Renal pelvis (tissue), 12 donors: ENCODE measurements at places on chromosomes 7 and 10. TPM values are rescaled to one million over a fixed set of nuclear protein-coding genes. Genes with fewer than 3 reads are reported as not detected.

The FAM241B gene
- polyA plus RNA-seq = 11.0 TPM

GRCh38 chr7:1281068-1281467 is 48.4 kb downstream of the UNCX start:
- no peak for DNase-seq

- no peak for DNase-seq
These were observed 54.2 kb downstream of the METTL2B start for GRCh38 chr7:128530855-128531104.

- DNase-seq = no peak
These were observed 370.1 kb upstream of the GALNT17 start for GRCh38 chr7:70761711-70762328.

DNA sequence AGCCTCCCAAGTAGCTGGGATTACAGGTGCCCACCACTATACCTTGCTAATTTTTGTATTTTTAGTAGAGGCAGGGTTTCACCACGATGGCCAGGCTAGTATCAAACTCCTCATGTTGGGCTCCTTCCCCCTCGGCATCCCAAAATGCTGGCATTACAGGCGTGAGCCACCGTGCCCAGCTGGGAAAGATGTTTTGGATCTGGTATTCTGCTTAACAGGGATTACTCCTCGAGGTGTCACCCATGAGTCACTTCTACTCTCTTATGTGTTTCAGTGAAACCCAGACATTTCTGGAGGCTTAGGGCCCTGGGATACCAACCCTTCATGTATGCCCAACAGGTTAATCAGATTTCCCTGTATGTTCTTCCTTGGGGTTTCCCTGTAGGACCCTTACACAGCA is 11.8 kb upstream of the OPN4 start:
- no peak for DNase-seq

- no peak for DNase-seq
These were observed 162.9 kb downstream of the ZNF33B start for GRCh38 chr10:42475168-42476098.

DNA sequence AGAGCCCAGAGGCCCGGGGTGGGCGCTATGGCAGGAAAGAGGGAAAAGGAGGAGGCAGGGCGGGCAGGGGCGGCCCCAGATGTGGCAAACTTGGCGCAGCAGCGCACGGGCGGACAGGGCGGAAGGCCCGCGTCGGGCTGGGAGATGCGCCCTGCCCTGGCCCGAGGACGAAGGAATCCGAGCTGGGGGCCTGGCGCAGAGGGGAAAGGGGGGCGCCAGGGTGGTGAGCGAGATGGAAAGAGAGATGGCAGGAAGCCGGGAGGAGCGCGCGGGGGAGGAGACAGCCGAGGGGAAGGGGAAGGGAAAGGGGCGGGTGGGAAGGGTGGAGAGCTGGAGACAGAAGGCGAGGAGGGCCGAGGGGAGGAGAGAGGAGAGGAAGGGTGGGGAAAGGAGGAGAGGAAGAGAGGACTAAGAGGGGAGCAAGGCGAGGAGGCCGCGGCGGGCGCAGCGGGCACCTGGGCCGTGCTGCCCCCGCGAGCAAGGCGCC is at the start of gene MARVELD1:
MARVELD1 (plus strand) TSS at position 392 of the 487 bp plus-strand sequence. CDS start 147 bp downstream, outside the sequence.
- DNase-seq = peak; percentile 87
